ENCODE measurements at places on chromosomes 12 and 14. TPM values are rescaled to one million over a fixed set of nuclear protein-coding genes. Genes with fewer than 3 reads are reported as not detected.

CFL2 gene
- total RNA-seq, result 6.8 TPM

GRCh38 chr12:123363390-123363739 is 1.3 kb downstream of the SBNO1 start:
- DNase-seq, result no peak

DNA sequence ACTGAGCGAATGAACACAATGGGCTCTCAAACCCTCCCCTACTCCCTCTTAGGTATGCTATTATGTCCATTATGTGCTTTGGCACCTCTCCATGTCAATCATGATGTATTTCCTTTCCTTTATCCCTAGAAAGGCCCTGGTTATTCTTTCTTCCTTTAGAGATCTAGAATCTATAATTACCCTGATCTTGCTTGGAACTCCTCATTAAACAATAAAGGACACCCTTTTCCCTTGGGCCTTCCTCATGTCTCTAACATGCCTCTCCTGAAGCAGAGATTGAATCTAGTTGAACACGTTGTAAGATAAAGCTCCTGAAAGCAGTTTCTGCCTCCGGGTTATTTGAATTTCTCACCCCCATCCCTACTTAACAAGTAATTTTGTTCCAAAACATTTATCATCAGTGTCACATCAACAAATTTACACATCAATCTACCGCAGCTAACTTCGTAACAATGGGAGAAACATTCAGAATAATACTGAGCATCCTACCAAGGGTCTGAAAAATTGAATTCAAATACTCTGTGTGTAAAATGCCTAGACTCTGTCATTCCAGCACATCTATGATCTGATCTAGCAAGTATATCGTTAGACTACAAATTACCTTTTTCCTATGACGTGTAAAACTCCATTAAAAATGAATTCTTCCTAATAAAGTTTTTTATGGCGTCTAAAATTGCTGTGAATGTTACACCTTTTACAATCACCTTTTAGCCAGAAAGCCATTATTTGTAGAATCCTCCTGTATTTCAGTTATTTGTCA is 5.4 kb downstream of the USP44 start:
- no peak for DNase-seq

- DNase-seq, result no peak
Observed at GRCh38 chr12:102067574-102068258, 5.9 kb upstream of the WASHC3 start.

- no peak for DNase-seq
Observed at GRCh38 chr12:51430196-51430895, 5.7 kb downstream of the SLC4A8 start.
